ENCODE measurements at places on chromosomes 12 and 14.
A peak's percentile ranks its signal among the peaks of the same experiment; 100 is the strongest.

- DNase-seq: no peak
Measured at GRCh38 chr12:3593906-3594483, 103.0 kb downstream of the PRMT8 start.

GRCh38 chr14:90883782-90884181 lies 67.6 kb upstream of the TTC7B start:
- DNase-seq: no peak

DNA sequence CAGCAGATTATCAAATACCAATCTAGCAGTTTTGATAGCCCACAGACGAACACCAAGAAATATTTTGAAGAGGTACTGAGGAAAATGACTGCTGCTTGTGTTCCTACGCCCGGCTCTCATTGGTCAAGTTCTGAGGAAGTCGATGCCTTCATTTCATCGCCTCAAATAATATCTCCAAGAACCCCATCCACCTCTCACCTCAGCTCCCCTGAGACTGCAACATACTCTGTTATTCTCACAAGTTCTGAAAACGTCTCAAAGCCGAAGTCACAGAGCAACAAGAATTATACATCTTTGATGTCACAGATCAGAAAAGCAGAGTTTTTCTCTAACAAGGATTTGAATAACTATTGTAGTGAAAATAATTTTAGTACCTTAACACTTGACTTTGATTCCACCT lies 55.5 kb upstream of the BCAT1 start:
- DNase-seq: no peak

GRCh38 chr14:102827716-102828115 lies 50.5 kb downstream of the TRAF3 start:
- no peak for DNase-seq

DNA sequence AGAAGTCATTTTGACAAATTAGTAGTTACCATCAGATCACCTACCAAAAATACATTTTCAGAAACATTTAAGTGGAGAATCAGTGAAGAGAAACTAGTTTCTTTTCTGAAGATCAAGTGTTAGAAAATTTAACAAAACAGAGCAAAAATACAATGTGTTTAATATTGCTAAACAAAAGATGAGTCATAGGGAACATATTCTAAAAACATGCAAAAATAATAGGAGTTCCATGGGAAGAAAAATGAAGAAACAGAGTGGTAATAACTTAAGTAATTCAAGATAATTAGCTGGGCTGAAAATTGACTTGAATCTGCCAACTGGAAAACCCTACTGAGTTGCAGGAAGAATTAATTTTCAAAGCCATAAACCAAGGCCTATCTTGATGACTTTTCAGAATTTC lies 111.5 kb upstream of the KITLG start:
- no peak for DNase-seq

GRCh38 chr12:2239381-2239871 lies 186.6 kb downstream of the CACNA1C start:
- DNase-seq: no peak

GRCh38 chr12:130977743-130978095 lies 24.0 kb downstream of the ADGRD1 start:
- DNase-seq: no peak

GRCh38 chr12:48602192-48602989 lies 32.5 kb upstream of the LALBA start:
- no peak for DNase-seq

- DNase-seq: no peak
Measured at GRCh38 chr12:39574785-39575497, 44.7 kb downstream of the ABCD2 start.

GRCh38 chr12:79782172-79782900 lies 91.6 kb upstream of the PAWR start:
- DNase-seq: no peak

- DNase-seq: no peak
Measured at GRCh38 chr12:47650469-47650868, 55.4 kb downstream of the RPAP3 start.

- peak; percentile 73 for DNase-seq
Measured at GRCh38 chr12:50057000-50057841, at the start of gene ASIC1. TSS of gene ASIC1 (plus strand) at chr12:50057596. CDS start at chr12:50058767, 1,171 bp downstream.

DNA sequence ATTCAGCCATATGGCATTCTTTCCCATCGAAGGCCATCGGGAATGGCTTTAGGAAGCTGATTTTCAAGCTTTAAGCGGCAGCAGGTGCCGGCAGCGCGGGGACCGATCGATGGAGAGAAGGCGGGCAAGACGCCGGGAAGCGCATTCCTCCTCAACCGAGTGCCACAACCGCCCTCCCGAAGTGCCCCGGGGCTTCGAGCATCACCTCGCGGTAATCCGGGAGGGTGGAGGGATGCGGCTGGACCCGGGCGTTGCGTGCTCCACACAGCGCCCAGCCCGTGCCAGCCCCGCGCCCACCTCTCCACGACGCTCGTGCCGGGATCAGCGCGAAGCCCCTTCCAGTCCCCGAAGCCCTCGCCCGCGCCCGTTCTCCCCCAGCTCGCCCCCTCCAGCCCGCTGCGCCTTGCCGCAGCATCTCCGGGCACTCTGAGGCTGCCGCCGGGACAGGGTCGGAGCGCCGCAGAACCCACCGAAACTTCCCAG lies 3.2 kb downstream of the USP44 start:
- no peak for DNase-seq

DNA sequence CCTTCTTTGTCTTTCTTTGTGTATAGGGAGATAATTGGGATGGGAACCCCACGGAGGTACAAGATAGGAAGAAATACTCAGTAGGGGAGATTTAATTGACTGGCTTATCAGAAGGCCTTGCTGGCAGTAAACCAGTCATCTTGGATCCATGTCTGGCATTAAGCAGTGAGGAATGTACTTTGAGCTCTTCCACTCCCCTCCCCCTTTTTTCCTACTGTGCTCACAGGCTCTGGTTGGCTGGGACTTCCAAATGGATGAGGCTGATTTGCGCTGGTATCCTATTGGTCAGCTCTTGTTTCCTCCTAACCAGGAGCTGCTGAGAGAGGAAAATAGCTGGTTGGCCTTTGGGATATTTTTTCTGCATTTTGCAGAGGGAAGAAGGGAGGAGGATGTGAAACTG lies 24.7 kb downstream of the NGDN start:
- no peak for DNase-seq

DNA sequence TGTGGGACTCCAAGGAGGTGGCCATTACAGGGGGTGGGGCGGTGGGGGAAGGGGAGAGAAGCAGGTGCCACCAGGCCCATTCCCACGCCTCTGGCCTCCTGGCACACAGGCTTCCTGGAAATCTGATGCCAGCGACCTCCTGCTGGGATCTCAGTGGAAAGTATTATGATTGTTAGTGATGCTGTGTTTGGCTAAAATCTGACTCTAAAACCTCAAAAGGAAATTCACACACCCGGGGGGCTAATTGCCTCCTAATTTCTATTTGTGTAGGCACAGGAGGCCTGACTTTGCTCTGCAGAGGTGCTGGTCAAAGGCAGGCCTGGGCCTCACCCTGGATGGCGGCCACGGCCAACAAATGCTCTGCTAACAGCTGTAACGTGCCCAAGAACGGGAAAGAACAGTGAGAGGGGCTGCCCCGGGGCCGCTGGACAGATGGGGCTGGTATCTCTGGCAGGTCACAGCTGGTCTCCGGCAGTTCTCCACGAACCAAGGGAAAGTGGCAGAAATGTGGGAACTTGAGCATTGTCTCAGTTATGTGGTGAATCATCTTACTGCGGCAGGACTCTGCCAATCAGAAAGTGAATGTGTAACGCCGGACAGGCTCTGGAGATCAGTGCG lies 14.3 kb downstream of the FAM181A start:
- DNase-seq: peak; percentile 14

DNA sequence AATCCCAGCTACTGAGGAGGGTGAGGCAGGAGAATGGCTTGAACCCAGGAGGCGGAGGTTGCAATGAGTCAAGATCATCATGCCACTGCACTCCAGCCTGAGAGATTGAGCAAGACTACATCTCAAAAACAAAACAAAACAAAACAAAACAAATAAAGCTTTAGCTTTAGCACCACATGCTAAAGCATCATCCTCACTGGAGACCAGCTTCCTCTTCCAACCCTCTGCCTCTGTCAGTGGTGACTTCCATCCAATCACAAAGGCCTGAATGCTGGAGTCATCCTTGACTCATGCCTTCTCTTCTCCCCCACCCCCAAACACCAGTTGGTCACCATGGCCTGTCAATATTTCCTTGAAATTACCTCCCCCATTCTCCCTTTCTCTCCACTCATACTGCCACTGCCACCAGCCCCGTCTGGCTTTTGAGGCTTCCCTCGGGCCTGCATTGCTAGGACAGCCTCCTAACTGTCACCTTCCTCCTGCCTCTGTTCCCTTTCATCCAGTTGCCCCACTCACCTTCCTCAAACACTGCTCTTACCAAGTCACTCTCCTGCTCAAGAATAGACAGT lies 1.4 kb downstream of the ZNF385A start:
- DNase-seq: peak; percentile 87

DNA sequence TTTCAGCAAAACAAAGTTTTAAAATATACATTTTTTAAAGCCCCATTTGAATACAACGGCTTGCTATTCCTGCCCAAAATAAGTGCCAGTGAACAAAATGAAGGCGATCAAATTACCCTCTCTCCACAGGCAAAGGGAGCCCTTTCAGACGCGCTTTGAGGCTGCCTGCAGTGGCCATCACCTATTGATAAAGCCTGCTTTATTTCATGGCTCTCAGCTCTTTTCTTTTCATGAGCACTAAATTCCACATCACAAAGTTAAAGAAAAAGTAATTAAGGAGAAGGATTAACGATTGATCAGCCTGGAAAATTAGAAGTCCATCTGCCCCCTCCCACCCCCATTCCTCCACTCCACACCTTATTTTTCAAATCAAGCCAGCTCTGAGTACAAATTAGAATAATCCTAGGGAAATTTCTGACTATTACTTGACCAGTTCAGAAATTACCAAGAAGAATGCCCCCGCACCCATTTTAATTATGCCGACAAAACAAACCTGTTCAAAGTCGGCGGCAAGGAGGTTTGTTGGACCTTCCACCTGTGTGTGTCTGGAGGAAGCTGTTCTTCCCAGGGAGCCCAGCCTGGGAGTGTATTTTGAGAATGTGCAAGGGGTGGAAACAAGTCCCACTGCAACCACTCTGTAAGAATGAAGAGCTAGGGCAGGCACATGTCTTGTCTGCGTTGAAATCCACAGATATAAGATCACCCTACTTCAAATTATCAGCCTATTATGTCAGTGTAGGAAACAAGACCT lies 64.2 kb upstream of the RIC8B start:
- DNase-seq: no peak

All from RKO (cell line).